ENCODE measurements at places on chromosomes 11 and 22.

DNA sequence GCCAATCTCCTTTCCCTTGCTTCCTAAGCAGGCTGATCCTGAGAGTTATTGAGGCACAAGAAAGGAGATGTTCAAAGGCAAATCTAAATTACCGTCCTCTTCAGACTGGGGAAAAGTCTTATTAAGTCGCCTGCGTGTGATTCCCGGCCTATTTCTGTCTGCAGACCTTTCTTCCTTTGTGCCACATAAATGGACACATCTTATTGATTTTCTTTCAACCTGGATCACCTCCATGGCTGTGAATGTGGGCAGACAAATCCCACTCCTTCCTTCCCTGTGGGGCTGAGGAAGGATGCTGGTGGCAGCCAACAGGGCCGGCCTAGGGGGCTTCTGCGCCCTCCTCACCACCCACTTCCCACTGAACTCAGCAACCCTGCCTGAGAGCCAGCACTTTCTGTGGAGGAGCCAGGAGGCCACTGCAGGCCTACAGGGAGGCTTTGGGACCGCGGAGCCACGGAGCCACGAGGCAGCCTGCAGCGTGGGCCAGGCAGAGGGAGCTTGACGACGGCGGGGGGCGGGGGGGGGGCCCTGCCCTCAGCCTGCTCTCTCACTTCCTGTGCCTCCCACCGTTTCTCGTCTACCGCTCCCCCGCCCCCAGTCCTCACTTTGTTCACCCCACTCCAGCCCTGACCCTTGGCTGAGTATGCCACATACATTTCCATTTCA lies 73.6 kb upstream of the LMO1 start:
- no peak for DNase-seq

GRCh38 chr11:94402355-94402754 lies 1.1 kb upstream of the GPR83 start:
- DNase-seq: no peak

GRCh38 chr22:47153854-47154525 lies 391.5 kb downstream of the TBC1D22A start:
- DNase-seq: no peak

DNA sequence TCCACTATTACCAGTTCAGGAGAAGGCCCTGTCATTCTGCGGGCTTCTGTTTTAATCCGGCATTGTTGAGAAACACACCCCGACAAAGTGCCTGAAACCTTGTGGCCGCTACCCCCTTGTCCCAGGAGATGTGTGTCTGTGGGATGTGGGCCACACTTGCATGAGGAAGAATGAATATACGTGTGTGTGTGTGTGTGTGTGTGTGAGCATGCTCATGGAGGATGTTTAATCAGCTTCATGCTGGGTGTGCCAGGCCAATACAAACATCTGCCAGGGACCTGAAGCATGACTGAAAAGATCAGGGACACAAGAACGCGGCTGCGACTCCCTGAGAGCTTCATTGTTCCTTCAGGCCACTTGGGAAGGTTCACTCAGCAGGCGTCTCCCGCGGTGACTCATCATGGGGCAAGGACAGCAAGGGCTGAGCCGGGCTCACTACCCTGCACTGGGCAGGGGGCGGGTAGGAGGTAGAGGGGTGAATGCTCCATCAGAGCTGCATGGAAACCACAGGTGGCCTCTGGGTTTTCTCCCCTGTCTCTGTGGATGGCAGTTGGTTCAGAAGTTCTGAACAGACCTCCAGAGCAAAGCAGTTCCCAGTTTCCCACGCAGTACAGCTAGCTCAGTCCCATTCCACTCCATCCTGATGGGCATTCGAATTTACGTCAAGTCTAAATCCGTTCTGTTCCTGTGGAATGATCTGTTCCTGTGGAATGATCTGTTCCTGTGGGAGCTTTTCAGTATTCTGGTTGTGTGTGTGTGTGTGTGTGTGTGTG lies 7.0 kb upstream of the MALAT1 start:
- DNase-seq: peak; percentile 87

DNA sequence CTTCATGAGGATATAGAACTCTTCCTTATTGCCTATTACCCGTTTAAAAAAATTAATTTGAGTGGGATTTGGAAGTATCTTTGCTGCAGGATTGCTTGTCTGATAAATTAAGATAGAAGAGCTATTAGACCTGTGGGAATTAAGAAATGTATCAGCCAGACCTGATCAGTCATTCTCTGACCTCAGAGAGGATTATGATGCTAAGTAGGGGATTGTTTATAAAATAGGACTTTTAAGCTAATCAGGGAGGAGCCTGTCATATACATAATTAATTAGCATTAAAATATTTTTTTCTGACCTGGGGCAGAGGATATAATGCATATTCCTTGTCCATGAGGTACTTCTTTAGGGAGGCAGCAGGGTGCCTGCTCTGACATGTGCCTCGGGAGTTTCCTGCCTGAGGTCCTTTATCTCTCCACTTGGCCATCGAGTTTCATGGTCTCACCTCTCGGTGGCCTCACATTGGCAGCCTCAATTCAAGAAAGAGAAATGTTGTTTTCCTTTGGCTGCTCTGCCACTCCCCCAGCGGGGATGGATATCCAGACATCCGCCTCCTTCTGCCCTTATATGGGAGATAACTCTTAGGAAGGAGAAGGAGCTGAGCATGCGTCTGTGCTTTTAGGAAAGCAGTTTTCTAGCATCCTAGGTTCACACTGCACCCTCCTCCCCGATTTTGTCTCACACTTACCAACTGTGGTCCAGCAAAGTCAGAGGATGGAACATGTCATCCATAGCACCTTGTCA lies 41.1 kb downstream of the DIXDC1 start:
- peak; percentile 64 for DNase-seq

DNA sequence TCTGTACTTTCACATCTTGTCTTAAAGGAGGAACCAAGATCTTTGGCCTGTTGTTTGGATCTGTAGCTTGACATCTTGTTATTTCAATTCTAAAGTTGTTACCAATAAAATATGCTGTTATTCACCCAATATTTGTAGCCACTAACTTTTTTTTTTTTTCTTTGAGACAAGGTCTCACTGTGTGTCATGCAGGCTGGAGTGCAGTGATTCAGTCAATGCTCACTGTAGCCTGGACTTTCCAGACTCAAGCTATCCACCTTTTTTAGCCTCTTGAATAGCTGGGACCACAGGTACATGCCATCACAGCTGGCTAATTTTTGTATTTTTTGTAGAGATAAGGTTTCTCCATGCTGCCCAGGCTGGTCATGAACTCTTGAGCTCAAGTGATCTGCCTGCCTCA lies 769.4 kb downstream of the DLG2 start:
- DNase-seq: no peak

DNA sequence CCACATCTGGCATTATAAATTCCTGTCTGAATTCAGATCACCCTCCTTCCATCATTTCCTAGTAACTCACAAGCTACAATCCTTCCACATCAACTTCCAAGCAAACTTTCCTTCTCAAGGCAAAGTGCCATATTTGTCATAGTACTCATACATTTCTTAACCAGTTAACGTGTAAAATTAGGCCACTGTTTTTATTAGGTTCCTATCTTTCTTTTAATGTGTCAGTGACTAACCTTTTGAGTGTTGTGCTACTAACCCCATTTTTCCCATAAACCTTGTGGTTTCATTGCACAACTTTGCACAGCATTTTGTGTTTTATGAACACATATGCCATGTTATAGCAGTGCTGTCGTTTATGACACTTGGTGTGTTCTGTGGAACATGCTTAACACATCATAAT lies 90.1 kb downstream of the KIF18A start:
- DNase-seq: no peak

- DNase-seq: peak; percentile 88
These were observed 56.7 kb downstream of the TP53I11 start for GRCh38 chr11:44893846-44894617.

DNA sequence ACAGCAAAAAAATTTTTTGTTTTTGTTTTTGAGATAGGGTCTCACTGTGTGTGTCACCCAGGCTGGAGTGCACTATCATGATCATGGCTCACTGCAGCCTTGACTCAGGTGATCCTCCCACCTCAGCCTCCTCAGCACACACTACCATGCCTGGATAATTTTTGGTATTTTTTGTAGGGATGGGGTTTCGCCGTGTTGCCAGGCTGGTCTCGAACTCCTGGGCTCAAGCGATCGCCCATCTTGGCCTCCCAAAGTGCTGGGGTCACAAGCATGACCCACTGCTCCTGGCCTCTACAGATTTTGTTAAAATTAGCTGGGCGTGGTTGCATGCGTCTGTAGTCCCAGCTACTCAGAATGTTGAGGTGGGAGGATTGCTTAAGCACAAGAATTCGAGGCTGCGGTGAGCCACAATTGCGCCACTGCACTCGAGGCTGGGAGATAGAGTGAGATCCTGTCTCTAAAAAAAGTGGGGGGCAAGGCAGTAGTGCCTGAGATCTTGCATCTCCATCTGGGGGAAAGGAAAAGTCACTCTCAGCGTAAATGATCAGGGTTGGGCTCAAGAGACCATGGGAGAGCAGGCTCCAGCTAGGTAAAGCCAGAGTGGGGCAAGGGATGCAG lies 10.6 kb upstream of the DGKZ start:
- DNase-seq: no peak

DNA sequence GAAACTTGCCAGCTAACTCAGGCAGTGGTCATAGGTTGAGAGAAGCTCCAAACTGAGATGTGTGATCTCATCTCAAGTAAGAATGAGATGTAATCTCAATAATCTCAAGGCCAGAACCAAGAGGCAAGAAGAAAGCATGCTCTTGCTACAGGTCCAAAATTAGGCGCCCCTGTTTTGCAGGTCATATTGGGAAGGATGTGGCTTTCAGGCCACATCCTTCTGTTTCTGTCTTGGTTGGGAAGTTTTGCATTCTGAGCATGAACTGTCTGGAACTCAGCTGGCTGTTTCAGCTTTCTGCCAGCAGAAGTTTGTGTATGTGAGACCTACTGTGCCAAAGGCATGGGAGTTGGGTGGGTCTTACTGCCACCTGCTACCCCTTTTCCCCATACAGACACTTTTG lies 67.5 kb upstream of the MS4A8 start:
- DNase-seq: no peak

DNA sequence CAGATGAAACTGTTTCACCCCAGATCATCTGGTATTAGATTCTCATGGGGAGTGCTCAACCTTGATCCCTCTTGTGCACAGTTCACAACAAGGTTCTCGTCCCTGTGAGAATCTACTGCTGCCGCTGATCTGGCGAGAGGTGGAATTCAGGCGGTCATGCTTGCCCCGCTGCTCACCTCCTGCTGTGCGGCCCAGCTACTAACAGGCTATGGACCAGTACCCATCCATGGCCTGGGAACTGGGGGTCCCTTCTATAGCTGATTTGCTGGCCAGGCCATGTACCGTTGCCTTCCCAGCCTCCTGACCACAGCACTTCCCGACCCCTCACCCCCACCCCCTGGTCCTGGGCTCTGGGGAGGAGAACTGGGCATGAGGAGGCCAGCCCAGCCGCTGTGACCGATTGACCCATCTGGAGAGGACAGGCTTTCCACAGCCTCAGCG lies 2.6 kb downstream of the PHLDA2 start:
- DNase-seq: no peak

GRCh38 chr22:24224468-24224867 lies 20.4 kb downstream of the GGT5 start:
- DNase-seq: no peak

DNA sequence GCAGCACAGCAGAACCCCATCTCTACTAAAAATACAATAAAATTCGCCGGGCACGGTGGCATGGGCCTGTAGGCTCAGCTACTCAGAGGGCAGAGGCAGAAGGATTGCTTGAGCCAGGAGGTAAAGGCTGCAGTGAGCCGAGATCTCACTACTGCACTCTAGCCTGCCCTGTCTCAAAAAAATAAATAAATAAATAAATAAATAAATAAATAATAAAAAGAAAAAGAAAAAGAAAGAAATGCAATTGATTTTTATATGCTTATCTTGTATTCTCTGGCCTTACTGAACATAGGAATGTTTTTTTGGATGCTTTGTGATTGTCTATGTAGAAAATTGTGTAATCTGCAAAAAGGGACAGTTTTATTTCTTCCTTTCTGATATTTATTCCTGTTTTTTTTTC lies 132.5 kb downstream of the BARX2 start:
- no peak for DNase-seq

DNA sequence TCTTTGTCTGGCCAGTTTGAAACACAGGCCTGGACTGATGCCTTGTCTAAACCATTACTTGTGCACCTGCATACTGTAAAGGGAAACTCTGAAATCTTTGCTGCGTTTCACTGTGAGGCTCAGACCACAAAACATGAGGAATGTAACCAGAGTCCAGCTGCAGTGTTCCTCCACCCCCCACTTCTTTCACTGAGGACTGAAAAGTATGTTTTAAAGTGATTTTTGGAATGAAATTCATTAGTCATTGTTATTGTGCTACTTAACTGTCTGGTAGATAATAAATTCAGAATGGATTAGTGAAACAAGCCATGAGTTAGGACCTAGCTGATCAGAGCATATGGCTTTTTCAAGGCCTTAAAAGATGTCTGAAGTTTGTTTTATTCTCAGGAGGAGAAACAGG lies 181.2 kb downstream of the WNT11 start:
- no peak for DNase-seq

- DNase-seq: peak; percentile 49
These were observed 39.3 kb downstream of the SGSM1 start for GRCh38 chr22:24845041-24845898.

GRCh38 chr11:10328314-10329098 lies 23.6 kb downstream of the ADM start:
- DNase-seq: no peak

DNA sequence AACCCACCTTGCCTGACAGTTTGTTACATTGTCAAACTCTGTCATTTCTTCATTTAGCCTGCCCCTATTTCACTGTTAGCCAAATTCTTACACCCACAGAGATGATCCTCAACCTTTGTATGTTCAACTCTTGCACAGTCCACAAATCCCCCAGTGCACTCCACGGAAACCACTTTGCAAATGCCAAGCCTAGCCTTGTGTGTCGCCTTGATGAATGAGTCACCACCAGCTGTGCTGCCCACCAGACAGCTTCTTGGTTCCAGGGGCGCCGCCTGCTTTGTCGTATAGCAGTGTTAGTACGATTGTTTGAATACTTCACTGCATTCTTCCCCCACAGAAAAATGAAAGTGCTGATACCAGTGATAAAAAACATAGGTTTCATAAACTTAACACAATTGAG lies 686.3 kb downstream of the NTM start:
- DNase-seq: no peak

GRCh38 chr22:32487461-32487860 lies 12.8 kb downstream of the FBXO7 start:
- DNase-seq: no peak

- no peak for DNase-seq
These were observed 367.6 kb downstream of the DYNC2H1 start for GRCh38 chr11:103476874-103477273.

GRCh38 chr11:2277008-2277346 lies 6.6 kb upstream of the ASCL2 start:
- no peak for DNase-seq

GRCh38 chr11:79822766-79823165 lies 381.9 kb upstream of the TENM4 start:
- no peak for DNase-seq

- DNase-seq: no peak
These were observed 56.2 kb downstream of the BRD1 start for GRCh38 chr22:49771266-49772065.
